CD8-positive, alpha-beta memory T cell (primary cell): ENCODE measurements at places on chromosomes 6 and 20.

DNA sequence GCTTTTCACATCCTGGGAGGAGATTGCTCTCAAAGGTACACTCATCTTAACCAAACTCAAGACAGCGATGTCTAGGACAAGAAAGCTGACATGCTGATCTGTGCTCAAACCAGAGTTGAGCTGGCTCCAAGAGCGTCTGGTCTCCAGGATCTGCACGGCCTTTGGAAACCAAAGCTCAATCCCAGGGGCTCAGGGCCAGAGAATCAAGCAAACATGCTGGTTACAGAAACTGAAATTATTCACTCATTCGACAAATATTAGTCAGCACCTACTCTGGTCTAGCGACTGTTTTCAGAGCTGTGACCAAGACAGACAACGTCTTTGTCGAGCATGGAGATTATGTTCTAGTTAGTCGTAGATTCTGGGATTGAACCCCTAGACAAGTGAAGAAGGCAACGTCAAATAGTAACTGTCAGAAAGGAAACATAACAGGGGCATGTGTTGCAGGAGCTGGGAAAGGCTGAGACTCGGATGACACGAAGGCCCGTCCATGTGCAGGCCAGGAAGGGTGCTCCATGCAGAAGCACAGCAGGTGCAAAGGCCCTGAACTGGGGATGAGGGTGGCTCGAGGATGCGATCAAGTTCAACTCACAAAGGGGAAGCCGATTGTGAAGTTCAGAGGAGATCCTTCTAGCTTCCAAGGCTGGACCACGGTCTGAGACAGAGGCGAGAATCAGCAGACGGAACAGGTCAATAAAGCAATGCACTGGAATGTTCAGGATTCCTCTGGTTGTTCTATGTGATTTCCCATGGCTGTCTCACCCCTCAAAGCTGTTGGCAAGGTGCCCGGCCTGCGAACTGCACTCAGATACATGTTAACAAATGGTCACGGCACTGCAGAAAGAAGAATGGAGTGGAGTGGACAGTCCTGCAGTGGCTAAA is 12.5 kb upstream of the PCK1 start:
- DNase-seq: no peak

DNA sequence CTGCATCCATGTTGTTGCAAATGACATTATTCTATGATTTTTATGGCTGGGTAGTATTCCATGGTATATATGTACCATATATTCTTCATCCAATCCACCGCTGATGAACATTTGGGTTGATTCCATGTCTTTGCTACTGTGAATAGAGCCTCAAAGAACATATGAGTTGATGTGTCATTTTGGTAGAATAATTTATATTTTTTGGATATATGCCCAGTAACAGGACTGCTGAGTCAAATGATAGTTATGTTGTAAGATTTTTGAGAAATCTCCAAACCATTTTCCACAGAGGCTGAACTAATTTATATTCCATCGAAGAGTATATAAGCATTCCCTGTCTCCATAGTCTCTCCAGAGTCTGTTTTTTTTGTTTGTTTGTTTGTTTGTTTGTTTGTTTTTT is 1373.5 kb downstream of the GRIK2 start:
- no peak for DNase-seq

DNA sequence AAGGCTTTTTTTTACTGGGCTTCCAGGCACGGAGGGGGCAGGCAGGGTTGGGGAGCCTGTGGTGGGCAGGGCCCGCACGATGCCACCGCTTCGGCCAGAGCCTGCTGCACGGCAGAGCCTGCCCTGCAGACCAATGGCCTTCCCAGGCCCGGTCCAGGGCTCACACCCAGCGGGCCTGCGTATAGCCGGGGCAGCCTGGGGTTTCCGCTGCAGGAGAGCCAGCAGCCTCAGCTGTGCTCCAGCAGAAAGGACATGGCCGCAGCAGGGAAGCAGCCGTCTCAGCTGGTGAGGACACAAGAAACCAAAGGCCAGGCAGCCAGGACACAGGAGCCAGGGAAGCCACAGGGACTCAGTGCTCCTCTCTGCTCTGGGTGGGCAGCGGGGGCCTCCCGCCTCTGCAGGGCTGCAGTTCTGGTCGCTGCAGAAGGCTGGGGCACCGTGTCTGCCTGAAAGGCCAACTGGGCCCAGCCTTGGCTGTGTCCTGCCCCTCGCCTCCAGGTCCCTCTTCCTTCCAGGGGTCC is 90.6 kb downstream of the TTLL2 start:
- no peak for DNase-seq

DNA sequence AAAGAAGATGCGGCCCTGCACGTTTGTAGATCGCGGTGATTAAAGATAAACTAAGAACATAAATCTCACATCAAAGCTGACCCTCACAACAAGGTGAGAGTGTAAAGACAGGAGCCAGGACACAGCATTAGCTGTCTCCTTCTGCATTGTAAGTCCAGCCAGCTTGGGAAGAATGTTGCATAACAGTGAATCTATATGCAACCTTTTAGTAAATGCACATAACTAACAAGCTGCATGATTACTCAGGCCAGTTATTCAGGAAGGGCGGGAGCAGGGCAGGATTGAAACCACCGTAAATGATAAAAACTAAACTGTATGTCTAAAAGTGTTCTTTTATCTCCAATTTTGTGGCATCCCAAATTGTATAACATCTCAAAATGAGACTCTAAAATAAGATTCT is 57.1 kb downstream of the POPDC3 start:
- DNase-seq: no peak

DNA sequence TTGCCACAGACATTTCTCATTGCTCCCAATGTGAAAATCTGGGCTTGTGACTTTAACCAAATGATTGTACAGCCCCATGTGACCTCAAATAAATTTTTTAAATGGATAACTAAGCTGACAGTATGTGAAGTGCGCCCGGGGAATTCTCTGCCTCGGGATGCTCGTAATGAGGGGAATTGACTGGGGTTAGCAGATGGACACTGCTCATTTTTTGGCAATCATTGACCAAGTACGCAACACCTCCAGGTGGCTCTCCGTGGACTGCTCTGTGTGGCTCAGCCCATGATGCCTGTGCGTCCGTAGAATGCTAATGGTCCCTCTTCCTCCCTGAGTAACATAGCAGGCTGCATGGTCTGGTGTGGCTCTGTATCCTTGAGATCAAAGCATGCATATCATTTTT is 42.4 kb downstream of the FARS2 start:
- no peak for DNase-seq

DNA sequence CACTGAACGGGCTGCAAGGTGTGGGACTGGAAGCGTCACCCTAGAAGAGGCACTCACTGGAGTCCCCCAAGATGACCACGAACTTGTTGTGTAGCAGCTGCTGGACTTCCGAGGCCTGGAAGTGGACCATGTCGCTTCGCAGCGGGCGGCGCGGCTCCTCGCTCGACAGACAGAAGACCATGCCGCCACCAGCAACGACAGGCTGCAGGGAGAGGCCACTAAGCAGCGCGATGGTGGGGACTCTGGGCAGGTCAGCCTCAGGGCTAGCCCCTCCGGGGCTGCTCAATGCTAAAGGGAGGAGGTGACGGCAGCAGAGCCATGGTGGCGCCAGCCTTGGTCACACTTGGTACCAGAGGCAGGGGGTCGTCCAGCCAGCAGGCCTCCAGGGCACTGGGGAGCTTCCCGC is 720 bp downstream of the PCED1A start:
- DNase-seq: no peak

DNA sequence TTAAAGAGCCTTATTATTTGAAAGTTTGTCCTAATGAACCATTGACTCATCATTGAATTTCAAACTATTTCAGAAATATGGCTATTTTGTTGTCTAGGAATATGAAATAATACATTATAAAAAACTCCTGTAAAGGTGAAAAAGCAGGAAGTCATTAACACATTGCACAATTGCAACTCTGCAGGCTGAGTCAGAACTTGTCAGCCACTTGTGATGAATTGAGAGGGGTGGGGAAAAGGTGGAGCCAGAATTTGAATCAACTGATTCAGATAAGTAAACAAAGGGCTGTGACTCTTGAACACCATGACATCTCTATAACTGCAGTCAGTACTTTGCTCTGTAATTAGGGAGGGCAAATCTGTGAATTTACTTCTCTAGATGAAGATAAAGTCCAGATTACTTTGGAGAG is 6.0 kb downstream of the C6orf141 start:
- no peak for DNase-seq

DNA sequence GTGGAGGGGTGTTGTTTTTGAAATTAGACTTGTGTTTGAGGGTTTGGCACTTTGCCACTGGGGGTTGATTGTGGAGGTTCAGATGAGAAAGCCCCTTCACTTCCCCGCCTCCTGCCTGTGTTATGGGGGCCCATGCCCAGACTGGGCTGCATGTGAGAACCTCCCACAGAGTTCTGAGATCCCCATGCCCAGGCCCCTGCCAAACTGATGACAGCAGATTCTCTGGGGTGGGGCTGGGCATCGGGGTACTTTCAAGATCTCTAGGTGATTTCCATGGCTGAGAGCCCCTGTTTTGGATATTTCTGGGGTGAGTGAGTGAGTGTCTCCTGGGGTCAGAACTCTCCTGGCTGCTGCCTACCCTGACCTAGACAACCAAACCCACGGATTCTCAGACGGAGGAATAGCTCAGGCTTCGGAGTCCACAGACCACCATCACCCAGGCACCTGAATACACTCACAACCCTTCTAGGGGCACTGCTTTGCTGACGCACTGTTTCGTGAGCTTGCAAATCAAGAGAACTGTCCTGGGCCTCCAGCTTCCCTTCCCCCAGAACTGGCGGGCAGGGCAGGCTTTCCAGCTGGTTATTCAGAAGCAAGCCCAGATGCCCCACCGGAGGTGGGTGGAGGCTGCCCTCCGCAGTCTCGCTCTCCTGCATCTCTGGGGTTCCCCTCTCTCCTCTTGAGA is 6.3 kb downstream of the BCAS1 start:
- DNase-seq: peak; percentile 26

GRCh38 chr6:20001286-20001685 is 164.1 kb downstream of the ID4 start:
- no peak for DNase-seq

DNA sequence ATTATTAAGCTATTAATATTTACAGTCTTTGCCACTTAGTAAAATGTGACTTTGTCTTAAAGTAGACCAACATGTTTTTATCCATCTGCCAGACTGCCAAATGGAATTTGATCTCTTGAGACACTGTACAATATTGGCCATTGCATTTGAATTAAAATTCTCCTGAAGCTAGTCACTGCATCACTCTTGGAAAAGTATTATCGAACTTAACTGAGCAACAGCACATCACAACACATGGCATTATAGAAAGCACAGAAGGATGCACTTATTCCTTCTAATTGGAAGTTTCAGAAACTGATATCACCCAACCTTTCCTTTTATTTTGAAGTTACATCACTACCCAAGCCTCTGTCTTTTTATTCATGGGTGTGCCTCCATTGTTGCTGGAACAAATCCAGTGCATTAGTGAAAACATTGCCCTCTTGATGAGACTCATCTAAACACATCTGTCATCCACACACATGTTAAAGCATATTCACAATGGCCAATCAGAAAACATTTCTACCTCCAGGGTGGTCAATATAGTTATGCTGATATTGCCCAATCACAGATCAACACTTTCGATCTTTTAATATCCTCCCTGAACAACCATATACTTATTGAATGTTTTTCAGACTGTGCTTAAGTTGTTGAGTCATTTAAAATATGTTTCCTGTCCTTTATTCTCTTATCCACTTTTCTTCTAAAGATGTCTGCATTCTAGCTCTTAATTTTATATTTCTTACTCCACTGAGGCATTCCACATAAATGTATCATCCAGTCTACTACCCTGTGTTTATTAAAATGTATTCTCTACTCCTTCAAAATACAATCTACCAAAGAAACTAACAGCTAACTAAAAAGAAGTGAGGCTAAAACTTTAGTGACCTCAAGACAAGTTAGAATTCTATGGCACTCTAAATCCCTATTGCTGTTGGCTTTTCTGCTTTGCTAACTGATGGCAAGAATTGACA is 535.0 kb downstream of the RFPL4B start:
- DNase-seq: no peak

GRCh38 chr20:44739942-44740341 is 5.7 kb upstream of the KCNK15 start:
- DNase-seq: no peak

DNA sequence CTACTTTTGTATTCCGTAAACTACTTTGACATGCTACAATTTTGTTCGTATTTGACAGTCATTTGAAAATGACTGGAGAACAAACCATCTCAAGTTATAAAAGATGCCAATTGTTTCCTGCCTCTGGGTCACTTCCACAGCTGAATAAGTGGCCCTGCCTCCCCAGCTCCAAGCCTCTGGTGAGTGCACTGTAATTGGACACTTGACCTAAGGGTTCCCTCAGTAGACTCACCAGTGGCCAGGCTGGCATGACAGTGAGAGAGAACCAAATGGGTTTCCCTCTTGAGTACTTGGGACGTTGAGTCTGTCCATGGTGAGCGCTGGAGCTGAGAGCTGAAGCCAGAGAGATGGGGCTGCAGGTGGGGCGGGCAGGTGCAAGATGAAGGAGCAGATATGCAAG is 57.1 kb downstream of the SLC35D3 start:
- DNase-seq: no peak

DNA sequence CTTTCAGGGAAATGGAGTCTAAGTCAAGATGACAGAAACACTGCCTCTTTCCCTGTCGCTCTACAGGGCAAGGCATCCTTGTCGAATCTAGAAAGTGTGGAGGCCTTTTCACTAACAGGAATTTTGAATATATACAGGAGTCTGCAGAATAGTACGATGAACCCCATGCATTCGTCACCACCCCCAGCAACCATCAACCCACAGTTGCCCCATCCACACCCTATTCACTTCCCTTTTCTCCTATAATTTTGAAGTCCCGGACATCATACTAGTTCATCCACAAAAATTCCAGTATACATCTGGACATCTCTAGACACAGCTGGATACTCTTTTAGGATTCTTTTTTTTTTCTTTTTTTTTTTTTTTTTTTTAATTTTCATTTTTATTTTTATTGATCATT is 80.7 kb upstream of the RIN2 start:
- DNase-seq: no peak

DNA sequence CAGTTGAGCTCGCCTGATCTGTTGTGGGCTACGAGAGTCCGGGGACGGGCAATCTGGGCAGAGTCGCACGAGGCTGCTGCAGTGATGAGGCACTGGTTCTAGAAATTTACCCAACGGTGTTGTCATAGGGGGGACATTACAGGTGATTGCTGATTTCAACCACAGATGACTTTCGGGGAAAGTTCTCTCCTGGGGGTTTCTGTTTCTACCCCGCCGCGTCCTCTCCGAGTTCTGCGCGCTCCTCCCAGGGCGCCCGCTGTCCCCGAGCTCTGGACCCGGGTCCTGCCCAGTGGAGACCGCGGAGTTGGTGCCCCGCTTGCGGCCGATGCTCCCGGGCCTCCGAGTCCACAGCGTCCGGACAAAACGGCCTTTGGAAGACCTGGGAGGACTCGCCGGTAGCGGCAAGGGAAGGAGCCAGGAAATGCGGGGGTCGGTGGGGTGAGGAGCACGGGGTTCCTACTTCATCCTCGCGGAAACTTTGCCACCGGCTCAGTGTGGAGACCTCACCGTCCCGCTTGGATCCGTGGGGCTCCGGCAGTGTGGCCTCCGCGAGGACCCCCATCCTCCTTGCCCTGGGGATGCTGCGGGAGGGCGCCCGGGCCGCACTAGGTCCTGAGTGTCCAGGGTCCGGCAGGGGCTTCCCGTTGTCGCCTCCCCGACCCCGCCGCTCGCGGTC is 12.3 kb upstream of the RAET1L start:
- DNase-seq: no peak

- no peak for DNase-seq
Observed at GRCh38 chr6:41750374-41750773, 3.2 kb upstream of the PGC start.
